Suprapubic skin (tissue), 4 donors: ENCODE measurements at places on chromosomes 2 and 18. TPM values are rescaled to one million over a fixed set of nuclear protein-coding genes. Genes with fewer than 3 reads are reported as not detected.

- DNase-seq: peak; percentile 90
Observed at GRCh38 chr2:67650291-67651133, 253.4 kb downstream of the ETAA1 start.

- DNase-seq: no peak
Observed at GRCh38 chr2:177239932-177240630, 24.4 kb downstream of the NFE2L2 start.

DNA sequence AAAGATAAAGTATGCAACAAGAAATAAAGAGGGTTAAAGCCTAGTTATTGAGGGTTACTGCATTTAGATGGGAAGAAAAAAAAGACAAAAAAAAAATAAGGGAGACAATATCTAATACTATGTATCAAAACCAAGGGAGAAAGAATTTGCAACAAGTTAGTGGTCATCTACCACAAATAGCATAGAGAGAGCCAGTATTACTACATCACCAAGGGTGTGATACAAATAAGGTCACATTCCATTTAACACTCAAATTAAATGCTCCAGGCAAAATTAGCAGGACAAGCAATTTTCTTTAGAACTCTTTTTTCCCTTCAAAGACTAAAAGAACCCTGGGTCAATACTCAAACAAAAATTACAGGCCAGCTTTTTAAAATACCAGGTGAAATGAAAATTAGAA, 115.1 kb upstream of the GULP1 start:
- DNase-seq: no peak

Gene SERPINB11
- not detected for total RNA-seq

Gene DYNC2LI1
- total RNA-seq: 48.9 TPM

Gene KANSL1L
- 18.0 TPM for total RNA-seq

Gene CHRND
- not detected for total RNA-seq
